ENCODE measurements at places on chromosomes 16 and 17.
A peak's percentile ranks its signal among the peaks of the same experiment; 100 is the strongest.

GRCh38 chr17:50799582-50799981 is 32.3 kb upstream of the ANKRD40CL start:
- DNase-seq = no peak

DNA sequence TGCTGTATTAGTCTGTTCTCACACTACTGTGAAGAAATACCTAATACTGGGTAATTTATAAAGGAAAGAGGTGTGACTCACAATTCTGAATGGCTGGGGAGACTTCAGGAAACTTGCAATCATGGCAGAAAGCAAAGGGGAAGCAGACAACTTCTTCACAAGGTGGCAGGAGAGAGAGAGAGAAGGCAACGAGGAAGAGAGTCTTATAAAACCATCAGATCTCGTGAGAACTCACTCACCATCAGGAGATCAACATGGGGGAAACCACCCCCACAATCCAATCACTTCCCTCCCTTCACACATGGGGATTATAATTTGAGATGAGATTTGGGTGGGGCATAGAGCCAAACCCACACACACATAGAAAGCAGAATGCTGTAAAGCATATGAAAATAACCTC is 896.2 kb downstream of the CDH11 start:
- DNase-seq = no peak

GRCh38 chr16:89256651-89257254 is 39.2 kb downstream of the ZNF778 start:
- DNase-seq = peak; percentile 78

GRCh38 chr17:35988164-35988563 is 1.6 kb upstream of the CCL14 start:
- no peak for DNase-seq

All from naive thymus-derived CD8-positive, alpha-beta T cell (primary cell).